Right renal pelvis (tissue), 4 donors: ENCODE measurements at places on chromosomes 3 and 15.

DNA sequence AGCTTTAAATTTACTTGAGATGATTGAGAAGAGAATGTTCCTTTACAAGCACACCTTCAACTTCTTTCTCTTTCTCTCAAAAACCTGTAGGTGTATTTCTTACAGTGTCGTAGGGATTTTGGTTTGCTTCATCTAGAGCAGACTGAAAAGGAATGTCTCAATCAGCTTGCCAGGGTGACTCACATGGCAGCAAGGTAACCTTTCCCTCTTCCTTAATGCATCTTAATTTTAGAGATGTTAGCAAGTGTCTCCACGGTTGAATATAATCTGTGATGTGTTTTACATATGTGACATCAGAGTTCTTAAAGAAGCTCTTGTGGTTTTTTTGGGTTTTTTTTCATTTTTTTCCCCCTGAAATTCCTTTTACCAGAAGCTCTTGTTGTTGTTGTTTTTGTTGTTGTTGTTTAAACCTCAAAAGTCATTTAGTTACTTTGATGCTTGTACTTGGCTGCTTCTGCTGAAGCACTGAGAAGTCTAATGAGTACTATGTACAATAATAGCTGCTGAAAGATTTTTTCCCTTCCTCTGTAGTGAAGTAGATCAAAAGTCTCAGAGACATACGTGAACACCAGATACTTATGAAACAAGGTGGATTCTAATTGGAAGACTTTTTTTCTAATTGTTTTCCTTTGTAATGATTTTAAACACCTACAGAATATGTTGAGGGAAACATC lies 83.1 kb downstream of the RETNLB start:
- no peak for DNase-seq

DNA sequence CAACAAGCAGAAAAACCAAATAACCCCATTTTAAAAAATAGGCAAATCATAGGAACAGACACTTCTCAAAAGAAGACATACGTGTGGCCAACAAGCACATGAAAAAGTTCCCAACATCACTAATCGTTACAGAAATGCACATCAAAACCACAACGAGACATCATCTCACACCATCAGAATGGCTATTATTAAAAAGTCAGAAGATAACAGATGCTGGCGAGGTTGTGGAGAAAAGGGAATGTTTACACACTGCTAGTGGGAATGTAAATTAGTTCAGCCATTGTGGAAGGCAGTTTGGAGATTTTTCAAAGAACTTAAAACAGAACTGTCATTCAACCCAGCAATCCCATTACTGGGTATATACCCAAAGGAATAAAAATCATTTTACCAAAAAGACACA lies 60.7 kb downstream of the ABI3BP start:
- DNase-seq = no peak

DNA sequence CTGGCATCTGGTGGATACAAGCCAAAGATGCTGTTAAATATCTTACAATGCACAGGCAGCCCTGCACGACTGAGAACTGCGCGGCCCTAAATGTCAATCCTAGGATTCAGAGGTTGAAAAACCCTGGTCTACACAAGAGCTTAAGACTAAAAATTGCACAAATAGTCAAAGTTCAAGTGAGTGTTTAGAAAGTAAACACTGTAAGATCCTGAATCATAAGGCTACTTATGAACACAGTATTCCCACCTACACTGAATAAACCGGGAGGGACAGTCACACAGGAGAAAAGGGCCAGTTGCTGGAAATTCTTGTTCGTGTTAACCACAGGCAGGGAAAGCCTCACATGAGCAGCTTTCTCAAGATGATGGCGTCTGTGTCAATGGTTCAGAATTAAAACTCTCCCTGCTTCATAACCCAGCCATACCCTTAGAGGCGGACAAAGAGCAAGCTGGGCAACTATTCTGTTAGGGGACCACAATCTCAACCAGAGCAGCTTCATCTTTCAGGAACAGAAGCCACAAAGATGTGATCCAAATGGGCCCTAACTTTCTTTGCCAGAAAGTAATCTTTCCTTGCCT lies 37.7 kb downstream of the LRIG1 start:
- DNase-seq = no peak

DNA sequence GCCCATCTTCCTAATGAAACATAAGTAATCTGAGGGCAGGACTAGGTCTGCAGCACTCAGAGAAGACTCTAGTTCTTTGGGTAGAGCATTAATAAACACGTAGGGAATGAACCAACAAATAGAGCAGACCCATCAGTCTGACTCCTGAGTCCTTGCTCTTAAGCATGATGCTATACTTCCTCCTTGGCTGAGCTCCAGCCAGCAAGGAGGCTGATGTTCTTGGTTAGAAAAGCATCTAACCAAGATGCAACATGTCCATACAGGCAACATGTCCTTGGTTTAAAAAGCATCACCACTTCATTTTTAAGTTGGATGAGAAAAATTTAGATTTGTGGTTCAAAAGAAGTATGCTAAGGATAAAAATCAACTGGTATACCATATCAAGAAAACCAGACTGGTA lies 8.5 kb upstream of the MYH15 start:
- no peak for DNase-seq

DNA sequence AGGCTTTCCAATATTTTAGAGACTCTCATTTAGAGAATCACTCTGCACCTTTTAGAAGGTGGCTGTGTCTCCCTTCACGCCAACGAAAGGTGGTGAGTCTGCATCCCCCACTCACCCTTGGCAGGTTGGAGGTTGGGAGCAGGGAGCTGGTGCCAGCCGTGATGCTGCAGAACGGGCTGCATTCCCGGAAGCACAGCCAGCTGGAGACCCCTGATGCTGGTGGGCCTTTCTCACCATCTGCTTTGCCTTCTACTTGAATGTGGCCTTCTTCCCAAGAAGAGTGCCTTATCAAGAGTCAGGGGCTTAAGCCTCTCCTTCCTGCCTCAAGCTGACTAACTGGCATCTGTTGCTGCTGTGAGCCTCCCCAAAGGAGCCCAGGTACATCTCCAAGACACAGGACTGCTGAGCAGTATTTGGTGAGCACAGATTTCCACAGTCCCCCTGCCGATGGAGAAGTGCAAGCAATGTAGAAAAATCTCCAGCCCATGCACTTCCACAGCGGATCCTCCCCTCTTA lies 17.7 kb upstream of the HEG1 start:
- no peak for DNase-seq

DNA sequence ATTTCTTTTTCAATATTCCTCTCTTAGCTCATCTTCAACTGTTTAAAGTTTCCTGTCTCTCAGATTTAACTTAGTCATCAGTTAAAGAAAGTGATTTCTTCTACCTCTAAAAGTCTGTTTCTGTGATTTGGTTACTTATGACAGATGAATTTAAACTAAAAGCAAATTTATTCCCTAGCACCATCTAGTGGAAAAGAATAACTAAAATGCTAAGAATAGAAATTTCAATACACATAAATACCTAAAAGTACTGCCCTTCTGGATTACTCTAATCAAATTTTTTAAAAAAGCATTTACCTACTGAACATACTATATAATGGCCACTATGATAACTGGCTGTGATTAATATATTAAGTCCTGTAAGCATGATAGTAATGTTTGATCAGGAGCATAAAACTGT lies 14.0 kb upstream of the ZCWPW2 start:
- DNase-seq = no peak

DNA sequence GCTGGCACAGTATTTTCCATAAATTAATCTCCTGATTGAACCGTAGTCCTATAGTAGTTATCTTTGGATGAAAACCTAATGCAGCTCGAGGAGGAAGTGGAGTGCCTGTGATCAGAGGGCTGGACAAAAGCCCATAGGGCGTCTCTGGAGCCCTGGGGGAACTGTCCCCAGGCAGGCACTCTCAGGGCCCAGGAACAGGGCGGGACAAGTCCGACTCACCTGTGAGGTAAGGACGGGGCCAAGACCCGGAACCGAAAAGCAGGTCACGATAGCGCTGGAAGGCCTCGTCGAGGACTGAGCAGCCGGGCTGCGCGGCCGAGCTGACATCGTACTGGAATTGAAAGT lies 341 bp downstream of the HEXA start:
- no peak for DNase-seq

DNA sequence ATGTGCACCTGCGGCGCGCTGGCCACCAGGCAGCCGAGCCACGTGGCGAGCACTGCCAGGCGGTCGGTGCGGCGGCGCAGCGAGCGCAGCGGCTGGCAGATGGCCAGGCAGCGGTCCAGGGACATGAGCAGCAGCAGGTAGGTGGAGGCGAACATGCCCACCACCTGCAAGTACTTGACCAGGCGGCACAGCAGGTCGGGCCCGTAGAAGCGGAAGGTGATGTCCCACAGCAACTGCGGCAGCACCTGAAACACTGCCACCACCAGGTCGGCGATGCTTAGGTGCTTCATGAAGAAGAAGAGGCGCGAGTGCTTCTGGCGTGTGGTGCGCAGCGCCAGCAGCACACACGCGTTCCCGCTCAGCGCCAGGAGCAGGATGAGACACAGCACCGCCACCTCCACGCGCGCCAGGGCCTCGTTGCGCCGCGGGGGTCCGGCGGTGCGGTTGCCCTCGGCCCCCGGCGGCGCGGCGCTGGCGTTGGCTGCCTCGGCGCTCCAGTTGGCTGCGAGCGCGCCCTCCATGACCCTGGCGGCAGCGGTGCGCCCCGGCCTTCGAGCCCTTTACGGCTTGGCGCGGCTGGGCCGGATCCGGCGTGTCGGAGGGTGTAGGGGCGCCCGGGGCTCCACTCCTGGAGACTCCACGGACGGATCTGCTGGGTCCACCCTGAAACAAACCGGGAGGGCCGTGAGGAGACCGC lies 1.6 kb downstream of the OXTR start:
- no peak for DNase-seq

DNA sequence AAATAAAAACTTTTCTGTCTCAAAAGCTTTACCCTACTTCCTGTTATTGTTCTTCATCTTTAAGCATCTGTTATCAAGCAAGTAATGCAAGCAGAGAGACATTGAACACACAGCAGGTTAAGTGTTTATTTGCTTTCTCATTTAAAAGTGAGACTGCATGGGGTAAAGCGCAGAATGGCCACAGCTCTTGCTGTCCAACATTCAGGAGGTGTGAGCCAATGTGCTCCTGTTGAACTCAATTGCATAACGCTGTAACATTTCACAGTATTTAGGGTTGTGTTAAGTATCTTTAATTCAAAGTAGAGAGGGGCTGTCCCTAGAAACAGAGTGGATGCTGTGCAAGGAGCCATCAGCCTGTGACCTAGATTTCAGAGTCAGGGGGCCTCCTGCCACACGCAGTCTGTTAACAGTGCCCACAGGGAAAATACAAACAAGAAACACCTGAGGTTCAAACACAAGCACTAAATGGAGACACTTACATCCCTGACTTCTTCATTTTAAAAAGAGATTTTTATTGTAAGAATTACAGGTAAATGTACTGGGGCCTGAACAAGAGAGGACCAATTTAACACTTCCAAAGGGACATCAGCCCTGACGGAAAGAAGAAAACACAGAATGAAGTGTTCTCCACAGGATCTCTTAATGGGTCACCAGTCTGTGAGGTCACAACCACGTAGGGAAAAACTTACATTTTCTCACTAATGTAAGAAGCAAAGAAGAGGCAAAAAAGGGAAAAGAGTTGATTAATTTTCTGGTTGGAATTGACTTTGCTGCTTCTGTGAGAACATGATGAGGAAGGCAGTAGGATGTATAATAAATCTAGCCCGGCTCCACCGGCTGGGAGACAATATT lies 815.1 kb downstream of the VGLL3 start:
- no peak for DNase-seq

DNA sequence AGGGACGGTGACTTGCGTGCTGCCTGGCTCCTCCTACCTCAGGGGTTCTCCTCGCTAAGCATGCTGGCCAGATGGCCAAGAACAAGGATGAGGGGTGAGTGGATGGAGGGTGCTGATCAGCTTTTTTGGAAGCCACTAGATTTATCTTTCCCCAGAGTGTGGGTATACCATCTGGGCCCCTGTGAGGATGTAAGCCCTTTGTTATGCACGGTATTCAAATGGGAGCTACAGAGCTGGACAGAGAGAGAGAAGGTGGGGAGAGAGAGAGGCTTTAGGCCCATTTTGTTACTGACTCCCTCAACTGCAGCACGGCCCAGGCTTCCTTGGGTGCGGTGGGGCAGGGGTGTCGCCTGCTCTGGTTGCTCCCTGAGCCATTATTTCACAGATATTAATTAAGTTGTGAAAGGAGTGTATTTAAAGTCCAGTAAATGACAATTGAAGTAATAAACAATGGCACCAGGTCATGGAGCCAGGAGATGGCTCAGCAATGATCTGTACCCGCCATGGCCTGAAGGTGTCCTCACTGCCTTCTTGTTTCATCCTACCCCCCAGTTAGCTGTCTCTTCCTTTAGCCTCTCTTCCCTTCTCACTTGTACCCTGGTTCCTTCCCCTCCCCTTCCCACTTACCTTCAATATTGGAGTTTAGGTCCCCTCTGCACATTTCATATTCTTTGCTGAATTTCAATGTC lies 158.0 kb downstream of the CLSTN2 start:
- no peak for DNase-seq

GRCh38 chr15:83695901-83696425 lies 42.0 kb downstream of the ADAMTSL3 start:
- DNase-seq = no peak

- no peak for DNase-seq
Observed at GRCh38 chr15:72491768-72492167, 17.6 kb downstream of the ARIH1 start.

DNA sequence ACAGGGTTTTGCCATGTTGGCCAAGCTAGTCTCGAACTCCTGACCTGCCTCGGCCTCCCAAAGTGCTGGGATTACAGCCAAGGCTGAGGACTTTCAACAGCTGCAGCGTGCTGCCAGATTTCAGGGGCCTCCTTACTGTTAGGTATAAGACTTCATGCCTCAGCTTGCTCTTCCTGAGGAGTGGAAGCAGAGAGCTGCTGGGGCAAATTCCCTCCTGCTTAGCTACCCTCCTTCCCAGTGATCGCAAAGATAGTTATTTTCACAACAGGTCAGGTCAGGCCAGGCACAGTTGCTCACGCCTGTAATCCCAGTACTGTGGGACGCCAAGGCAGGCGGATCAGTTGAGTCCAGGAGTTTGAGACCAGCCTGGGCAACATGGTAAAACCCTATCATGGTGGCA lies 2.6 kb upstream of the CPNE9 start:
- no peak for DNase-seq

GRCh38 chr3:151075869-151076562 lies 9.4 kb upstream of the MED12L start:
- no peak for DNase-seq

DNA sequence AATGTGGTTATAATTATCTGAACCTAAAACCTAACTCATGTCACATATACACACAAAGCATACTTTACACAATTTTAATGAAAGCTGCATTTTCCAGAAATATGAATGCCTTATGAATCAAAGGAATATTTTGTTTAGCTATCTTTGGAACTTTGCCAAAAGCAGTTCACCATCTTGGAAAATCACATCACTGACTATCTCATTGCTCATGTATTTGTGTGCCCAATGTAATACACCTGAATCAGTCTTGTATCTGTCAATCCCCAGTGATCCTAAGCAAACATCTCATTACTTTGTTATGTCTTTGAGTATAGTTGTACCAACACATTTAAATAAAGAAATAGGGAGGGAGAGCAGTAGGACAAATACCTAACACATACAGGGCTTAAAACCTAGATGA lies 15.6 kb upstream of the CD47 start:
- no peak for DNase-seq
